ENCODE measurements at places on chromosomes 7 and 10. TPM values are rescaled to one million over a fixed set of nuclear protein-coding genes. Genes with fewer than 3 reads are reported as not detected.

GRCh38 chr10:64334084-64334483 is 812.9 kb downstream of the REEP3 start:
- no peak for DNase-seq

DNA sequence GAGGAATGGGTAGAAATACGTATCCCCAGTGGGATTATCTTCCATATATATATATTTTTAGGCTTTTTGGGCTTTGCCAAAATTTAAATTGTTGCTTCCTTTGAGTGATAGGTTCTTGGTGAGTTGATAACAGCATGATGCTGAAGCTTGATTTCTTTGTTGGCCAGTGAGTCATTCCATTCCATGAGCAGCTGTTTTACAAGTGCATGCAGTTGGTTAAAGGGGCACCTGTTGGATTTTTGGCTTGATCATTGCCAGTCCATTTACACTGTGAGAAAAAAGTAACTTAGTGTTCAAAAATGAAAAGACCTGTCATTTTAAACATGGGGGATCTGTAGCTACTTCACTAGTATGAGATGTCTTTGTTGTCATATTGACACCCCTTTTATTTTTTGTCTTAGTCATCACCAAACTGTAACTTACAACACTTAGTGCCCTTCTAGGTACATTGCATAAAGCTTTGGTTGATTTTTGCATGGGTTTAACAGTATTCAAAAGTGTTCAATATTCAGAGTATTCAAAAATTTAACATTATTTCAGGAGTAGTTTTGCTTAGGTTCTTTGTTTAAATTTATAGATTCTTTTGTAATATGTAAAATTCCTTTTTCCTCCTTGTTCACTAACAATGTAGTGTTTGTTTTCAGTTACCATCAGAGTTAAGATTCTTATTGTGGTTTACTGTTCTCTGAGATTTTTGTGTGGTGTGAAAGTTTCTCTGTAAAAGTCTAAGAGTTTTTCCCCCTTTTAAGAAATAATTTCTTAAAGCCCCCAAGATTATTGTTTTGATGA is 8.8 kb downstream of the AKAP9 start:
- DNase-seq: no peak

DNA sequence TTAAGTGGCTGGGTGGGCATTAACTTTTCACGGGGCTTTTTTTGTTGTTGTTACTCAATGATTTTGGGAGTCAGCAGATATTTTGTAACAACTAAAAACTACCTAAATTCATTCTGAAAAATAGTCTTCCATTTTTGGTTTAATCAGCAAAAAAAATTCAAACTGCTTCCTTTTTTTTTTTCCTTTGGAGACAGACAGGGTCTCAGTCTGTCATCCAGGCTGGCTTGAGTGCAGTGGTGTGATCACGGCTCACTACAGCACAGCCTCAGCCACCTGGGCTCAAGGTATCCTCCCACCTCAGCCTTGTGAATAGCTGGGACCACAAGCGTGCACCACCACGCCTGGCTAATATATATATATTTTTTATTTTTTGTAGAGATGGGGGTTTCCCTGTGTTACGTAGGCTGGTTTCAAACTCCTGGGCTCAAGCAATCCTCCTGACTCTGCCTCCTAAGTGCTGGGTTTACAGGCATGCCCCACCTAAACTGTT is 36.5 kb downstream of the SKIDA1 start:
- no peak for DNase-seq

GRCh38 chr7:23380556-23380955 is 81.4 kb downstream of the MALSU1 start:
- no peak for DNase-seq

GRCh38 chr7:107946881-107947280 is 55.9 kb downstream of the DLD start:
- DNase-seq: no peak

DNA sequence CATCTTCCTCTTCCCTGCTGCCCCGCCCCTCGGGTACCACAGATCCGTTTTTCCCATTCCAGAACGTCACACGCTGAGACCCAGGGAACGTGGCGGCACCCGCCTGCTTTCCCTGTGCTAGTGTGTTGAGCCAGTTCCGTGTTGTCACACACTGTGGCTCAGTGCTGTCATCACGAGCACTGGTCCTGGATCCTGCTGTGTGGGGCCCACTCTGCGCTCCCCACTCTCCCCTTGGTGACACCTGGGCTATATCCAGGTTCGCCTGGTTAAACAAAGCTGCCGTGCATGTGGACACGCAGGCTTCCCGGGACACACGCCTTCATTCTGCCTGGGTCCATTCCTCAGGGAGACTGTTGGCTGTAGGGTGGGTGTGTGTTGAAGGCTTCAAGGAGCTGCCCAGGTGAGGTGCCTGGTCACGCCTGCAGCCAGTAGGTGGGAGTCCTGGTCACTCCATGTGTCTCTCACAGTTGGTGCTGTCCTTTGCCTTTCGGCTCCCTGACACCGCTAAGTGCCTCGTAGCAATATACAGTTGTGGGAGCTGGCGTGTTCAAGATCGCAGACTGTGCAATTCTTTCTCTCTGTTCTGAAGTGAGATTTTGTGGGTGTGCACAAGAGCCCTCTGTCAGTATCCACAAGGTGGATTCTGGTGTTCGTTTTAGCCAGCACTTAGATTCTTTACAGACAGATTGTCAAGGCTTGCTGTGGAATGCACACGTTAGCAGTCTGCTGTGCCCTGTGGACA is 88.6 kb downstream of the INPP5A start:
- DNase-seq: no peak

- no peak for DNase-seq
Measured at GRCh38 chr7:68245688-68246087, 1249.1 kb downstream of the TYW1 start.

The ATP6V0A4 gene
- not detected for total RNA-seq

DNA sequence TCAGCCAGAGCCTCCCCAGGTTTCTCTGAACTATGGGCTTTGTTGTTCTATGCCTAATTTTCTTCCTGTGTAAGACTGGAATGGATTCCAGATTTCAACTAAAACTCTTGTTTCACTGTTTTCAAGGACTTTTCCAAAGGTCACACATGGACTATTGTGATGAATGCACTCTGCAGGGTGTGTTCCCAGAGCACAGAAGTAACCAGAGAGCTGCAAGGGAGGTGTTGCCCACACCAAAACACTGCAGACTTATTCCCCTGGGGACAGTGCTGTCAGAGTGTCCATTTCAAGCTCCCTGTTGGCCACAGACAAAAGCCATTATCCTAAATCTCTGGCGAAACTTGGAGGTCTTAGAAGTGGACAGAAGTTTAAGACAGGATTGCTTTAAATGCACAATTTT is 231.6 kb downstream of the TRIL start:
- DNase-seq: no peak

DNA sequence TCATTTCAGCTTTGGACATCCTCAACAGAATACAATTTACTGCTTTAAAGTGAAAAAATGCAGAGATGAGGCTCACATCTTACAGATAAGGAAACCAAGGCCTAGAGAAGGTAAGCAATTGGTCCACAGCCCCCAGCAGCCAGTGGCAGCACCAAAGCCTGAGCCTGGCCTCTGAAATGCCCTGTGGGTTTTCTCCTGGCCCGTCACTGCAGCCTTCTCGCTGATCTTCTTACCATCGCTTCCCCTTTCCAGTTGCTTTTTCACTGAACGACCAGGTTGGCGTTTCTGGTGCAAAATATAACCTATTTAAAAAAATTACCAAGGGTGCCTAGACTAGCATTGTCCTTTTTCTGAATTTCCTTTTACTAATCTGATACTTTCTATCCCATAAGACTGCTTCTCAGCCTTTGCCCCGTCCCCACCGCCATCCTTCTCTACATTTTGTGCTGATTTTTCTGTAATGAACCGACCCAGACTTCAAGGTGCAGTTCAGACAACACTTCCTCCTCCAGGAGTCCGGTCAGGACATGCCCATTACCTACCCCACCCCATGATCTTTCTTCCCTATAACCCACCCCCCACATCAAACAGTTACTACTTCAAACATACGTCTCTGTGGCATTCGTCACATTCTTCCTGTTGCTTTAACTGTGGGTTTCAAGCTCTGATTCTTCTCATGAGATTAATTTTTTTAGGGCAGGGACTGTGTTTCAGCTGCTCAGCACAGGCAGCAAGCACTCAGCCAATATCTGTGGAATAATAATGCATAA is 289.4 kb downstream of the DNAJB6 start:
- no peak for DNase-seq

GRCh38 chr7:138125598-138126111 is 49.4 kb downstream of the AKR1D1 start:
- no peak for DNase-seq

- DNase-seq: no peak
Measured at GRCh38 chr10:59290448-59290847, 71.9 kb downstream of the FAM13C start.

- peak; percentile 49 for DNase-seq
Measured at GRCh38 chr10:5291501-5292195, 73.1 kb upstream of the UCN3 start.

DNA sequence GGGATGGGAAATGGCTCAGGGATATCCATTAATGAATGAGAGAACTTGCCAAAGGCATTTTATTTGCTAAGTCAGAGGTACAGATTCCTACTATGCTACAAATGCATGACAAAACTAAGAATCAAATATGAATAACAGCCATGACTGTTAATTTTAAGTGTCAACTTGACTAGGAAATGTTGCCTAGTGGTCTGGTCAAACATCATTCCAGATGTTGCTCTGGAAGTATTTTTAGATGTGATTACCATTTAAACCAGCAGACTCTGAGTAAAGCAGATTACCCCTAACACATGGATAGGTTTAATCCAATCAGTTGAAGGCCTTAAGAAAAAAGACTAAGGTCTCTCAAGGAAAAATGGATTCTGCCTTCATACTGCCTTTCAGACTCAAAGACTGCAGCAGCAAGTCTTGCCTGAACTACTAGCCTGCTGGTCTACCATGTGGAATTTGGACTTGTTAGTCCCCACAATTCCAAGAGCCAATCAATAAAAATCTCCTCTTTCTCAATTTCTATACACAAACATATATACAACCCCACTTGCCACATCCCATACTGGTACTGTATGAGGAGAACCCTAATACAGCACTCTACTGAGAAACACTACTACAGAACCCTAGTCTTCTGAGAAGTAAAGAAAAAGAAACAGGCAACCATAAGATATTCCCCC is 119.1 kb downstream of the NRBF2 start:
- DNase-seq: no peak

DNA sequence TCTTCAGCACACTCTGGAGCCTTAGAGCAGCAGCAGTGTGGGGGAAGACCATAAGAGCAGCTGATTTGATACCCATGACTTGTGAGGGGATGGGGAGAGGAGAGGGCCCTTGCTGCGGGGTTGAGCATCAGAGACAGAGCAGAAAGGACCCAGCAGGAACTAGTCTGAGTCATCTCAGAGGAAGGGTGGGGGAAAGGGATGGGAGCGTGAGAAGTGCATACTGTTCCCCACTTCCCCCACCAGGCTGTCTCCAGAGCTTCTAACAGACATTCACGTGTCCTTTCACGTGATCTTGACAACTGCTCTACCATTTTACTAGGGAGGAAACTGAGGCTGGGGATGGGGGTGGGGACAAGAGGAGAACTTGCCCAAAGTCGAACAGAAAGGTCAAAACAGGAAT is 38.7 kb downstream of the FAM241B start:
- DNase-seq: no peak

- DNase-seq: no peak
Measured at GRCh38 chr7:40213856-40214255, 79.1 kb downstream of the SUGCT start.

The TMEM176B gene
- total RNA-seq: 0.14 TPM

The NKX2-3 gene
- not detected for total RNA-seq

- DNase-seq: no peak
Measured at GRCh38 chr10:86648704-86649427, 5.5 kb upstream of the OPN4 start.

GRCh38 chr10:77159538-77160110 is 478.0 kb downstream of the KCNMA1 start:
- no peak for DNase-seq

DNA sequence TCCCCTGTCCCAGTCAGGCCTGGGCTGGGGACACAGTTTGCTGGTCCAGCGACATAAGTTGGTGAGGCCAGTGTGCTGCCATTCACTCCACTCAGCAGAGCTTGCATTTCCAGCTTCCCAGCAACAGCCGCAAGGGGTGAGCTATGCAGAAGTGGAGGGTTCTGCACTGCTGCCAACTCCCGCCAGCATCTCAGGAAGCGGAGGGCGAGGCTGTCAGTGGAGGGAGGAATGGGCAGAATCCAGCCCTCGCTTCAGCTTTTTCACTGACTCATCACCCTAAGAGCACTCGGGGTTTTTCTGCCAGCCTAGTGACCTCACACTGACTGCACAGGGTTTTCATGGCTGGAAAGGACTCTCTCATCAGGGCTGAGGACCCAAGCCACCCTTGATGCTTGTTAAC is 625.1 kb upstream of the MKI67 start:
- DNase-seq: no peak

The TSPAN12 gene
- not detected for total RNA-seq

DNA sequence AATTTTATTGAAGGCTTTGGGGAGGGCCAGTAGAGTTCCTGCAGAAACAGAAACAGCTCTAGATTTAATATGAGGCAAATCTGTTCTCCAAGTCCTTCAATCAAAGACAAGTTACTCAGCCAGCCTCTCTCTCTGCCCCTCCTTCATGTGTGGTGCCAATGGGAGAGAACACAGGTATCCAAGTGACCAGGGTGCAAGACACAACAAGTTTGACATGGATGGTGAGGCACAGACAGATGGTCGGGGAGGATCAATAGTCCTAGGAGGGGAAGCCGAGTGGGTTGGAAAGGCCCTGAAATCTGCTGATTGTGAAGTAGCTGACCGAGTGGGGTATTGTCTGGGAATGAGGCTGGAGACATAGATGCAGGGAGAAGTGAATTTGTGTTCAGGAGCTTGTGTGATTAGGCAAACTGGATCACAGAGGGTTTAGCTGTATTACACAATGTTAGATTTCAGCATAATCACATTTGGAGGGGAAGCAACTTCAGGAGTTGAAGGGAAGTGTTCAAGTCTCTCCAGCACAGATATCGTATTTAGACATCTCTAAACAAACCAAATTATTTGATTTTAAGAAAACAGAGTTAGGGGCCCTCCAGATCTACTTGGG is 1.5 kb downstream of the GIMAP1 start:
- no peak for DNase-seq

The NPSR1 gene
- total RNA-seq: not detected

DNA sequence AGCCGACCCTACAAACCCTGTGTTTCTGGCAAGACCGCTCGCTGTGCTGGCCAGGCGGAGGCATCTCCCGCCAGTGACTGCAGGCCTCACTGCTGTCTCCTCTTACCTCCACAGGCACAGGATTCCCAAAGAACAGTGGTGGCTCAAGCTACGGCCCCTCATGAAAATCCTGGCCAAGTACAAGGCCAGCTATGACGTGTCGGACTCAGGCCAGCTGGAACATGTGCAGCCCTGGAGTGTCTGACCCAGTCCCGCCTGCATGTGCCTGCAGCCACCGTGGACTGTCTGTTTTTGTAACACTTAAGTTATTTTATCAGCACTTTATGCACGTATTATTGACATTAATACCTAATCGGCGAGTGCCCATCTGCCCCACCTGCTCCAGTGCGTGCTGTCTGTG is 36.2 kb downstream of the PITRM1 start:
- DNase-seq: no peak

- DNase-seq: no peak
Measured at GRCh38 chr10:36647540-36647939, 477.9 kb upstream of the ANKRD30A start.

- DNase-seq: no peak
Measured at GRCh38 chr7:144775749-144776148, 60.1 kb downstream of the TPK1 start.

GRCh38 chr10:17375936-17376584 is 78.3 kb downstream of the ST8SIA6 start:
- DNase-seq: peak; percentile 15

Measured in activated T-helper 2 cell treated with anti-CD3 and anti-CD28 coated beads, Interferon-gamma antibody, Interleukin-2, Interleukin-4, amounts not matched to agents 10 μg/mL and 5 μg/mL and 100 μg/mL, durations not matched to agents 14 hours and 24 hours and 36 hours (primary cell).